ENCODE measurements at places on chromosomes 6 and 20.

DNA sequence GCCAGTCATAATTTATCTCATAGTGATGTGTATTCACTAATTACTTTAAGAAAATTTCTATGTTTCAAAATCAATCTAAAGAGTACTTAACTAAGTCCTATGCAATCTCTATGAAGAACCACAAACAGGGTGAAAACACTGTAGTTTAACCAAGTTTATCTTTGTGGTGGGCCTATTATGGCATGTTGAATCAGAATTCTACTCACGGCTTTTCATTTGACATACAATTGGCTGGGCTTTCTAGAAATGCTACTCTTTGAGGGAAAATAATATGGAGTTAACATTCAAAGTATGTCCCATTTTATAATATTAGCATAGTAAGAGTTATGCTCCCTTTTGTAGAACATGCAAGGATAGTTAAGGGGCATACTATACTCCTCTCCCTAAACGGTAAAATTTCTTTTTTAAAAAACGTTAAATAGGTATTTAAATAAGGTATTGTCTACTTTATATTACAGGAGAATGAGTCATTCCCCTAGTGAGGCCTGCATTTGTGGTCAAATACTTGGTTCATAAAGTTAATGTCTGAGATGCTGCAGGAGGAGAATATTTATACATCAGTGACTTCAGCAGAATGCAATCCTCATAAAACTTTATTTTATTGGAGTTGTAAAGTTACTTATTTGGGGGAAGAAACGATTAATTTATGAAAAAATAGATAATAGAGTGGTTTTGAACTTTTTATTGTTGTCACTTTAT, 1.8 kb downstream of the MOXD1 start:
- DNase-seq: peak; percentile 53

DNA sequence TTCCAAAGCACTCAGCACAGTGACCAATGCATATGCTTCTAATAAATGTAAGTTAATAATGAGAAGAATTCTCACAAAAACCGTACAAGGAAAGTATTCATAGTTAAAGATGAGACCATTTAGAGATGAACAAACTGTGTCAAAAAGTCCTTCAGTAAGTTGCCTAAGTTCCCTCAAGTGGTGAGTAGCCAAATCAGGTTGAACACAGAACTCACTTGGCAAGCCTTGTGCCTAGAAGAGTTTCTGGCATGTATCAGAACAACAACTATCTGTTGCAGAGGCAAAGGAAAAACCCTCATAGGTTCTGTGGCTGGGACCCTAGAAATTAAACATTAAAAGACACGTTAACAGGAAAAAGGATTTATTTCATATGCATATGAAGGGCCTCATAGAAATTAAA, 129.6 kb upstream of the DOK5 start:
- DNase-seq: peak; percentile 60

DNA sequence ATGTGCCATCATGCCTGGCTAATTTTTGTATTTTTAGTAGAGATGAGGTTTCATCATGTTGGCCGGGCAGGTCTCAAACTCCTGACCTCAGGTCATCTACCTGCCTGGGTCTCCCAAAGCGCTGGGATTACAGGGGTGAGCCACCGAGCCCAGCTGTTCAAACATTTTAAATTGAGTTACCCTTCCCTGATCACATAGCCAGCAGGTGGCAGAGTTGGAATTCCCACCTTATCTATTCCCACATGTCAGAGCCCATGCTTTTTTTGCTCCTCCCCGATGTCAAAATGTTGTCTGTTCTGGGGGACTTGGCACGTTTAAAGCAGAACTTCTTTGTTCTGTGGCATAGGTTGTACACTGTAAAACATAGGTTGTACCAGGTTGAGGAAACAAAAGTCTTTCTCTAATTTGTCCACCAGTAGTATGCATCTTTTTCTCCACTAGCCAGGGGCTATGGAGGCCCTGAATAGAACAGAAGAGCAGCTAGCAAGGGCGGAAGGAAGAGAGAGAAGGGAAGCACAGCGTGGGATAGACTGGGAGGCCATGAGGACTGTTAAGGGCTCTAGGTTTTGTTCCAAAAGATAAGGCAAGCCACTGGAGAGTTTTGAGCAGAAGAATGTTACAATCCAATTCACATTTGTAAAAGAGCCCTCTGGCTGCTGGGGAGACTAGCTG, 7.3 kb upstream of the LBP start:
- DNase-seq: no peak

GRCh38 chr6:34052071-34052825, 93.6 kb downstream of the GRM4 start:
- DNase-seq: no peak

DNA sequence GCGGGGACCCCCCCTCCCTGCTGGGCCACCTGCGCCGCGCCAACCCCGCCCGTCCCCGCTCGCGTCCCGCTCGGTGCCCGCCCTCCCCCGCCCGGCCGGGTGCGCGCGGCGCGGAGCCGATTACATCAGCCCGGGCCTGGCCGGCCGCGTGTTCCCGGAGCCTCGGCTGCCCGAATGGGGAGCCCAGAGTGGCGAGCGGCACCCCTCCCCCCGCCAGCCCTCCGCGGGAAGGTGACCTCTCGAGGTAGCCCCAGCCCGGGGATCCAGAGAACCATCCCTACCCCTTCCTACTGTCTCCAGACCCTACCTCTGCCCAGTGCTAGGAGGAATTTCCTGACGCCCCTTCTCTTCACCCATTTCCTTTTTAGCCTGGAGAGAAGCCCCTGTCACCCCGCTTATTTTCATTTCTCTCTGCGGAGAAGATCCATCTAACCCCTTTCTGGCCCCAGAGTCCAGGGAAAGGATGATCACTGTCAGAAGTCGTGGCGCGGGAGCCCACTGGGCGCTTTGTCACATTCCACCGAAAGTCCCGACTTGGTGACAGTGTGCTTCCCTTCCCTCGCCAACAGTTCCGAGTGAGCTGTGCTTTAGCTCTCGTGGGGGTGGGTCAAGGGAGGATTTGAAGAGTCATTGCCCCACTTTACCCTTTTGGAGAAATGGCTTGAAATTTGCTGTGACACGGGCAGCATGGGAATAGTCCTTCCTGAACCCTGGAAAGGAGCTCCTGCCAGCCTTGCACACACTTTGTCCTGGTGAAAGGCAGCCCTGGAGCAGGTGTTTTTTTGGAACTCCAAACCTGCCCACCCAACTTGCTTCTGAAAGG, 2.1 kb downstream of the VEGFA start:
- DNase-seq: no peak

GRCh38 chr6:109050012-109050411, 44.6 kb downstream of the SESN1 start:
- DNase-seq: no peak

GRCh38 chr20:50450881-50451752, 59.1 kb upstream of the PTPN1 start:
- DNase-seq: peak; percentile 32

DNA sequence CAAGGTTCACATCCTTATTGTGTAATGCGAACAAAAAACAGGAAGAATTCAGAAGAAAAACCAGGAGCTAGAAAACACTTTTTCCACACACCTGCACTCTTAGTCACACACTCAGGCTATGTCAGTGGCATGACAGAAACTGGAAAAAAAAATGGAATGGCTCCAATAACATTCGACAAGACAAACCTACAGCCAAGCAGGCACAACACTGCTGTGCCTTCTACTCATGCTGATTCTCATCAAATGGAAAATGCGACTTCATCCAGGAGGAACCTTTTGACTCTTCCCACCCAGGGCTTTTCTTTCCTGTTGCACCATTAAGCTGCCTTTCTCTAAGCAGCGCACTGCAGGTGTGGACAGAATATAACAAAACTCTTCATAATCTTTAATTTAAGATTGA, 163.2 kb upstream of the BTBD3 start:
- DNase-seq: no peak

DNA sequence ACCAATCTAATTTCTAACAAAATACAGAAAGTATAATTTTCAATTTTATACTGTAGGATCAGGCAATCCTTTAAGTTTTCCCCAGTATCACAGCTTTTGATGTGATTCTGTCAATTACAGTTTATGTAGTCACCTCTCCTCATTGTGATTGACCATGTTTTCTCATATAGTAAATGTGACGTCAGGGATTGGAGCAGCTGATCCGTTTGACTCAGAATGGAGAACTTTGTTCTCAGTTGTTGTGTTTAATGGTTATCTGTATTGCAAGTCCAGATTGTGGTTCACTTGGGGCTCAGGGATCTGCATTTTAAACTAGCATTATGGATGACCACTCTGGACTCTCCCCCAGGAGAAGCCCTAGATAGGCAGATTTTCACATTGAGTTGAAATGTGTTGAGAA, 90.6 kb downstream of the DNAH8 start:
- no peak for DNase-seq

Measured in fibroblast of the aortic adventitia (primary cell).